ENCODE measurements at places on chromosomes 16 and 17.

DNA sequence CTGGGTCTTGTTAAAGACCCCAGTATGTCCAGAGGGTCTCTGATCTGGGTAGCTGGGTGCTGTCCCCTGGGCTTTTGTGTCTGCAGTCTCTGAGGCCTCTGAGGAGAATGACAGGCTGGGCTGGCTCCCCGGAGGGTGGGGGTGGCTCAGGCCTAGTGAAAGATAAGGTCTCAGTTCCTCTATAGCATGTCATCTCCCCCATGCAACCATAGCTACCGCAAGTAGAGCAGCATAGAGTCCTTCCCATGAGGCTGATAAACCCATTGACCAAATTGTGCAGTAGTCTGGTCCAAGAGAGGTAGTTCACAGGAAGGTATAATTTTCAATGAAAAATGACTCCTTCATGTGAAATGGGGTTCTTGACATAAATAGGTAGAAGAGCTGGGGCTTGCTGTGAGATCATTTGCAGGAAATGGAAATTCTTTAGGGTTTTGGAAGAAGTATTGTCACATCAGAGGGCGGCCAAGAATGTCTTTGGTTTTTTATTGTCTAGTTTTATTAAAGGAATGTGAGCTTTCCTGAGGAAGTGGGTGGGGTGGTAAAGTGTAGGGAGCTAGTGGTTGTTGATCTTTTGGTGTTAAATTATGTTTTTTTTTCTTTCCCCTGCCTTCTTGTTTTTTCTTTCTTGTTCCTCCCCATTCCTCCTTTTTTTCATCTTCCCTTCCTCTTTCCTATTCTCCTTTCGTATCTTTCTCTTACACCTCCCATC, 21.0 kb downstream of the SLC7A6OS start:
- peak; percentile 16 for DNase-seq

DNA sequence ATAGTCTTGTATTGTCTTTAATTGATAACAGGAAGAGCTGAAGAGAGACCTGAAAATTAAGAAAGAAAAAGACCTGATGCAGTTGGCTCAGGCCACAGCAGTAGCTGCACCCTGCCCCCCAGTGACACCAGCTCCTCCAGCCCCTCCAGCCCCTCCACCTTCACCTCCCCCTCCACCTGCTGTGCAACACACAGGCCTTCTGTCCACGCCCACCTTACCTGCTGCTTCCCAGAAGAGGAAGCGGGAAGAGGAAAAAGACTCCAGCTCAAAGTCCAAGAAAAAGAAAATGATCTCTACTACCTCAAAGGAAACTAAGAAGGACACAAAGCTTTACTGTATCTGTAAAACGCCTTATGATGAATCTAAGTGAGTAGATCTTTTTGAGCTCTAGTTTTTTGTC, 36.8 kb downstream of the C17orf58 start:
- DNase-seq = no peak

DNA sequence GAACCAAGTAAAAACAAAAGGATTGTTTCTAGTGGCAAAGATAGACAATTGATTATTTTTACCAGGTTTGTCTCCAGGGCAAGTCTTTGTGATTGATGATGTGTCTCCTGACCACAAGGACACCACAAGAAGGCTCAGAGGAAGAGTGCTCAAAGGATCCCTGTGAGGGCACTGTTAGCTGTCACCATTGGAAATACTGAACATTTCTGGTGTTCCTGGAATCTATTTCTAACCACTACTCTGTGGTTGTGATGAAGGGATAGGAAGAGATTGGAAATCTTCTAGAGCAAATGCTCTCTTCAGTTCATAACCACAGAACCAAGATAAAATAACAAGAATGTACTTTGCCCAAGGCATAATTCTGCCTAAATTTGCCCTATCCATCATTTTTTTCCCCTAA, 15.3 kb downstream of the RNF43 start:
- DNase-seq = no peak

DNA sequence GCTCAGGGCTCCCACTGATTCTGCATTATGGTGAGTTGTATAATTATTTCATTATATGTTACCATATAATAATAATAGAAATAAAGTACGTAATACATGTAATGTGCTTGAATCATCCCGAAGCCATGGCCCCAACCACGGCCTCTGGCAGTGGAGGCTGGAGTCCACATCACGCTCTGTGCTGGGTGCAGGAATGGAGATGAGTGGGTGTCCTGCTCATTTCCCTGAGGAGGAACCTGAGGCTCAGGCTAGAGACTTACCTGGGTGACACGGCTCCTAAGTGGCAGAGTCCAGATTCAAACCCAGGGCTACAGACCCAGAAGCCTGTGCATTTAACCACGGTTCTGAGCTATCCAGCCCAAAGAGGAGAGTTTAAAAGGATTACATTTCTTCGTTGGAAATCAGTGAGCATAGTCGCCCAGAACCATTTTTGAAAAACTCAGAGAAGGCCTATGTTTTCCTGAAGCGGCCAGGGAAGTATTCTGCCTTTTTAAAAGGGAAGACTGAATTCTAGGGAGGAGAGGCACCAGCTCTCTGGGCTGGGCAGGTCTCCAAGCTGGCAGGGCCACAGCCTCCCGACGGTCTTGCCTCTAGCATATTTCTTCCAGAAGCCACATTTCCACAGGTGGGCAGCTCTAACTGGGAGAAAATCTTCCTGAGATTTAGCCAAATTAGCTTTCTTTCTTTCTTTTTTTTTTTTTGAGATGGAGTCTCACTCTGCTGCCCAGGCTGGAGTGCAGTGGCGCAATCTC, 6.7 kb downstream of the IL4R start:
- DNase-seq = no peak

DNA sequence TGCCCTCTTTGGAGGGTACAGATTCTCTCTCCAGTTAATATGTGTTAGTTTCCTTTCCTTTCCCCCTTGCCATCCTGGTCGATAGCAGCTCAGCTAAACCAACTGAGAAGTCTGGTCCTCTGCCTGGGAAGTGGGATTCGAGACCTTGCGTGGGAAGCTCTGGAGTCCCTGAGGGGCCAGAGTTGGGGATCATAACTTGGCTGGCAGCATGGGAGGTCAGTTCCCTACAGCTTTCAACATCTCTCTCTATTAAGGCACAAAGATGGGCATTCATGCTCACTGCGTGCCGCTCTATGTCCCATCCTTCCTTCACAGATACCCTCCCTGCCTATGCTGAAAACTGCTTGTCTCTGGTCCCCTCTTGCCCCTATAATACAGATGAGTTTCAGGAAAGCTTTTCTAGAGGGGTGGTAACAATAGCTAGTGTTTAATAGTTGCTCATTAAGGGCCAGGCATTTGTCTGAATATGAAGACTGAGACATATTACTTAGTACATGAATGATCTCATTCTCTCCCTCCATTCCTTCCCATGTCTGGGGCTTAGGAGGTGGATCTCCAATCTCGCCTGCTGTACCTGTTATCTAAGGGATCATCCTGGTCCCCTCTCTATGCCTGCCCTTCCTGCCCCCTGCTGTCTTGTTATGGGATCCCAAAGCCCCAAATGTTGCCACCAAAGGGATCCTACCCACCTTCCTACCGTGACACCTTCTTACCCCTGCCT, 10.8 kb downstream of the THRA start:
- DNase-seq = no peak

- no peak for DNase-seq
These were observed 26.0 kb downstream of the PLD6 start for GRCh38 chr17:17180141-17180603.

GRCh38 chr16:81657224-81657623, 121.9 kb upstream of the PLCG2 start:
- no peak for DNase-seq

- DNase-seq = no peak
These were observed at the start of gene SERPINF2 for GRCh38 chr17:1742371-1743087. SERPINF2 (plus strand) TSS chr17:1742871; CDS start chr17:1744996, 2,125 bp downstream.

Data from T-helper 17 cell (primary cell).